ENCODE measurements at places on chromosomes 2 and 18.

- DNase-seq: no peak
Observed at GRCh38 chr2:45441571-45441970, 169.5 kb downstream of the SRBD1 start.

- no peak for DNase-seq
Observed at GRCh38 chr2:173030561-173031490, 44.8 kb upstream of the MAP3K20 start.

DNA sequence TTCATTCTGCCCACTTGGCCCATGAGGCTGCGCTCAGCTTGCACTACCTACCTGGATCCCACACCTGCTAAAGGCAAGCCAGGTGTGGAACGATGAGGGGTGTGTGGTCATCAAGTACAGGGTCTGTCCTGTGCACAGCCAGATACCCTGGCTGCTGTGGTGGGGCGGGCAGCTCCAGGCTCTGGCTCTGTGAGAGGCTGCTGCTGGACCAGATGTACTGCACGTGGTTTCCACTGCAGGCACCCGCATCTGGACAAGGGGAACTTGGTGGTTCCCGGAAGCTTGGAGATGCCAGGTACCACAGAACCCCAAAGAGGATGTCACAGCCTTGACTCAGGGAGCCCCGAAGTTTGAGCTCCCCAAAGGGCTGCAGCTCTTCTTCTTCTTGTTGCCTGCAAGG is 68.1 kb upstream of the ZNF804A start:
- DNase-seq: no peak

DNA sequence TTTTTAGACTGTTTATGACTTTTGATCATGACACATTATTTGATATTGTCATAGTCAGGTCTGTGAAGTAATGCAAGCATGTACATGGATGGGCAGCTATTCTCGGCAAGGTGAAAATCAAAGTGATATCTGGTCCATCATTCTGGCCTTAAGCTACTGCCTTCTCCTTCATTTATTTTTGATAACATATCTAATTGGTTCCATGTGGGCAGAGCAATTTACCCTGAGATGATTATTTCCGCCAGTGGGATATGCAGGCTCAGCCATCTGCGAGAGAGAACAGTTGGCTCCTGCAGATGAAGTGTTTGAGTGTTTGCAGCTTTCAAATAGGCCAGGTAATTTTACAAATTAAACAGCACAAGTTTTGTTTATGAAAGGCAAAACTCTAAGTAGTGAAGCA is 116.4 kb downstream of the LYPD6 start:
- DNase-seq: no peak

DNA sequence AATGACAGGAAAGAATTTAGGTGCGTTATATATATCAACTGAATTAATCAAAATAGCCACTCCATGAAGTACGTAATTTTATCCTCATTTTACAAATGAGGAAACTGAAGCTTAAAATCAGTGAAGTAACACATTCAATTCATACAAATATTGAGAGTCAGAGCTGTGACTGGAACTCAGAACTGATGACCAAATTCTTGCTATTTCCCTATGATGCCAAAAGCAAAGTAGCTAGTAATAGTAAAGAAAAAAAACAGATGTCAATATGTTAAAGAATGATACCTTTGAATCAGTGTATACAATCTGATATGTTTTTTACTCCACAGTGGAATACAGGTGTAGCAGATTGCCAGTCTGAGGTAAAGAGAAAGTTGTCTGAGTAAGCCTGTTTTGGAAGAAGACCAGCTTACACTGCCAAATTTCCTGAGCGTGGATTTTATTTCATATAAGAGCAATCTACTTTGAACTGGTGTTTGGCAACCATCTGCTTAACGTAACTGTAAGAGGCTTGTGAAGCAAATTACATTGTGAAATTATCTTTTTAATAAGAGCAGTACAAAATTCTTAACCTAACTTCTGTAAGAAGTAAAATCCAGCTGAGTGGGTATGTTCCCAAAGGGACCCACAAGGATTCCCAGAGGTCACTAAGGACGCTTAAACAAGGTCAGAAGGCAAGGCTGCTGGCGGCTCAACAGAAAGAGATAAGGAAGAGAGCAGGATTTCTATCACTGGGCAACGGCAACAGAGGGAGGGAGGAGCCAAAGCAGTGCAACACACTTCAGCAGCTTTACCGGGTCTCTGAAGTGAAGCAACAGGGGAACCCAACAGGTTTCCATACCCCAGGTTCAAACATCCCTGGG is 85.6 kb downstream of the IKZF2 start:
- peak; percentile 29 for DNase-seq

GRCh38 chr18:31079973-31080372 is 22.2 kb downstream of the DSC2 start:
- no peak for DNase-seq

DNA sequence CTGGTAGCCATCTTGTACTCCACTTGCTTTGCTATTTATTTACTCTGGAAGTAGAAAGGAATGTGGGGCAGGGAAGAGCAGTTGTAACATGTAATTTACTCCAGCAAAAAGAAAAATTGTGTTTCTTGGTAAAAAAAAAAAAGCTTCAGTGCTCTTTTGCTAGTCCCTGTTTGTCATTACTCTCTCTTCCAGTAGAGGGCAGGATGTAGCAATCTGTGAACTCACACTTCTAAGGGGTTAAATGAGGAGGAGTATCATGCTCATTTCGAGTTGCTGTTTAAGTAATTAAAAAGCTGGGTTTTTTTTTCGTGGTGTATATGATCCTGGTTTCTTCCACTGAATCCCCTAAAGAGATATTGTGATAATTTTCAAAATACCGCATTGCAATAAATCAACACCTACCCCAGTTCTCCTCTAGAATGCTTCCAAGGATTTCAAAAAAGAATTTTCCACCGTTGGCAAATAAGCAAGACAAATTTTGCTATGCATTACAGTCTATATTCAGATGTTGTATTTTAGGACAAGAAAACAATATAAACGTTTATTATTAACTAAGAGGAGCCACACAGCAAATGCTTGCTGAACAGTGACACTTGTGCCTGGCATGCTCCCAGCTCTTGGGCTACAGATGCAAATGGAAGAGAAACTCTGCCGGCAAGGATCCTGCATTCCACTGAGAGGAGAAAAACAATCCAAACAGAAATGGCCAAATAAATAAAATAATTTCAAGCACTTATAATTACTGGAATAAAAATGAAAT is 261.6 kb downstream of the ASXL3 start:
- peak; percentile 78 for DNase-seq

- no peak for DNase-seq
Observed at GRCh38 chr2:23697256-23698075, 229.5 kb downstream of the ATAD2B start.

- DNase-seq: no peak
Observed at GRCh38 chr2:182649316-182649715, 66.7 kb upstream of the DNAJC10 start.

- DNase-seq: no peak
Observed at GRCh38 chr2:164032995-164033394, 297.2 kb upstream of the FIGN start.

- DNase-seq: no peak
Observed at GRCh38 chr18:54260396-54261072, 8.8 kb upstream of the POLI start.

DNA sequence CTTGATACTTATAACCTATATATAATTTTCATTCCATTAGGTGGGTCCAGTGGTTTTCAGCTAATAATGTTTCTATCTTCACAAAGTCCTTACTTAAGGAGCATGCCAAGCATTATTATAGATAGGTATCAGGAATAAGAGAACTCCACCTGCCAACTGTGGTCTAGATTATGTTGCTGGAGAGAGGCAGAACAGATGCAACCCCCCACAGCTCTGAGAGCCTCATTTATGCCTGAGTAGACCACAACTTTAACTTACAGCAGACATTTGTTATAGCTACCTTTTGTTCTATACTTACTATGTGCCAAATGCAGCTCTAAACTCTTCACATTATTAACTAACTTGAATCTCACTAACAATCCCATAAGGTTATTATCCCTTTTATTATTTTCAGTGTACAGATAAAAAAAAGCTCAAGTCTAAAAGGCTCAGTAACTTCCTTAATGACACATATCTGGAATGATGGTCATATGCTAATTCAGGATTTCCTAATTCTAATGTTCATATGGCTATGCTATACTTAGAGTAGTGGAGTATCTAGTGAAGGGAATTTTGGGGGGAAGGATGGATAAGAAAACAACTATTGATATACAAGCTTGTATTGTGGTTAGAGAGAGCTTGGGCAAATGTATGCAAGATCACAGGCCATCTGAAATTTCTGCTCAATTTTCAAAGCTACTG is 119.1 kb upstream of the RND3 start:
- DNase-seq: no peak

- no peak for DNase-seq
Observed at GRCh38 chr2:99489063-99489760, 605 bp downstream of the REV1 start.

GRCh38 chr2:238925281-238925680 is 77.4 kb downstream of the TWIST2 start:
- DNase-seq: no peak

DNA sequence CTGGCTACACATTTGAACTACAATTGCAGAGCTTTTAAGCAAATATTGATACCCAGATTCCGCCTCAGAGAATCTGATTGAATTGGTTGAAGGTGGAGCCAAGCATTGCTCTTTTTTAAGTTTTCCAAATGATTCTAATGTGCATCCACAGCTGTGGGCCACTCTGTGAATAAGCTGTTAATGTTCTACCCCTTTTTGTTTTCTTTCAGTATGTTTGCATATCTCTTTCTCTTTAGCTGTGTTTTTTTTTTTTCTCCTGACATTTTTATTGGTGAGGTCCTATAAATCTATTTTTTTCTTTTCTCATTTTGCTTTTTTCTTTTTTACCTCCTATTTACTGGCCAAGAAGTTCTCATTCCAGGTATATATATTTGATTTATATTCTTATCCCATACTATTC is 6.5 kb downstream of the SCN3A start:
- no peak for DNase-seq

GRCh38 chr2:123521854-123522253 is 503.2 kb upstream of the CNTNAP5 start:
- DNase-seq: no peak

DNA sequence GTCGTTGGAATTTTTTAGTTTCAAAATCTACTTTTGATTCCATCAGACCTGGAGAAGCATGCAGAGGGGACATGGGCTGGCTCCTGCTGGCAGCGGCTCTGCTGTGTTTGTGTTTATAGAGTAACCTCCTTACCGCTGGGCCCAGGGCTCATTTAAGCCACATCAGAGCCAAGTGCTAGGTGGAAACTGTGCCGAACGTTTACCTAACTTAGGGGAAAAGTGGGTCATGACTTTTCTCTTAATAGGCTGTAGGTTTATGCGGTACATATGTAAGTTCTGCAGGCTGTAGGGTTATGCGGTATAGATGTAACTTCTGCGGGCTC is 17.7 kb downstream of the CNDP2 start:
- no peak for DNase-seq

DNA sequence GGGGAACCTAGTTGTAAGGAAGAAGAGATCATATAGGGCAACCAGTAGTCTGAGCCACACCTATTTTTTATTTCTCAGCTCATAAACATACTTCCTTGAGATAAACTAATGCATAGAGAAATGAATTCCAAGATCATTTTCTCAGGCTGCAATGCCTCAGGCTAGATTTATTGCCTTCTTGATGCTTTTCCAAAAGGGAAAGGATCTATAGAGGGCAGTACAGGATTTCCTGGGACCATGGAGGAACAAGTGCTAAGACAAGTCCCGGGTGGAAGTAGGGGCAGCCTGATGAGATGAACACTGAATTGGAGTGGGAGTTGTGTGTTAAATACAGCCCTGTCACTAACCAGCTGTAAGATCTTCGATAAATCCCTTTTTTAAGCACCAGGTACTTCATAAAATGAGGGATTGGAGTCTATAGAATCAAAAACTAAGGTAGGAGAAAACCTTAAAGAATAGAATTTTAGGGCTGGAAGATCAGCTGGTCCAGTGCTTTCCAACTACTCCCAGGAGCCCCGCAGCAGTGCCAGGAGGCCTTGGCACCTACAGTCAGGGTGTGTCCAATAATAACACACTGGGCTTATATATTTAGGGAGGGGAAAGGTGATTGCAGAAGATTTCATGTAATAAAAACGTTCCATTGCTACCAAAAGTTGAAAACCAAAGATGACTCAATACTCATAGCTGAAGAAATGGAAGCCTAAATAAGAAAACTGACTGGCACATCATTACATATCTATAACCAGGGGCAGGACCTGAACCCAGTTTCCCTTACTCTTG is 58.1 kb downstream of the SERTAD2 start:
- peak; percentile 16 for DNase-seq

GRCh38 chr2:226495466-226496272 is 304.0 kb downstream of the IRS1 start:
- no peak for DNase-seq

GRCh38 chr2:224658780-224659405 is 57.3 kb downstream of the CCDC195 start:
- no peak for DNase-seq

DNA sequence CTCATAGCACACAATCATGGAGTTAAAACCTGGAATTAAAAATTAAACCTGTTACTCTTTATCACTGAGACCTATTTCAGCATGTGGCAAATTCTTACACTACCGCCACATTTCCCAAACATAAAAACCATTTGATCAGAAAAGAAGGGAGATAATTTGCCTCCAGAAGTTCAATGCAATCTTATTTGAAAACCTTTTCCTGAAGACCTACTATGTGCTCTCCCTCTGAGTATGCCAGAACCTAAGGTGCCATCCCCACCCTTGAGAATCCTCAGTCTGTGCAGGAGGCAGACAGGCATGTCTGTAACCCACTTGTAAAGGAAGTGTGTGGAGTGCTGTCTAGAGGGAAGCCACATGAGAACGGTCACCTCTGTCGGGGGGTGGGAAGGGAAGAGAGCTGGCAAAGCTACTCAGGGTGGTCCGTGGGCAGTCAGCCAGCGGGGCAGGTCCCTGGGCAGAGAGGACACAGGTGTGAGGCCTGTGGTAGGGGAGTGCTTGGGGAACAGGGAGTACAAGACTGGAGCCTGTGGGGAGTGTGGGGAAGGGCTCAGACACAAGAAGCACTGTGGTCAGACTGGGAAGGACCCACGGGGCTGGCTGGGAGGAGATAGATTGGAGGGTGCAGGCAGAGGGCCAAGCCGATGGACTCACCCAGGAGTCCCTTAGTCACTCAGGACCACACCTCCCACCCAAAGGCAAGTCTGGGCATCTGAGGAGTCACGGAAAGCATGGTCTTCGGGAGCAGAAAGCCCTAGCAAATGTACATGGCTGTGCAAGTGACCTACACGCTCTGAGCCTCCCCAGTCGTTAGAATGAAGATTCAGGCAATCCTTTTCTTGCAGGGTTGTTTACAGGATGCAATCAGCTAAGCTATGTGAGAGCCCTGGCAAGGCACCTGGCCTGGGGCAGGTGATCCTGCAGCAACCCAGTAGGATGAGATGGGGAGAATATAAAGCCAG is 22.8 kb downstream of the CRACDL start:
- DNase-seq: no peak

DNA sequence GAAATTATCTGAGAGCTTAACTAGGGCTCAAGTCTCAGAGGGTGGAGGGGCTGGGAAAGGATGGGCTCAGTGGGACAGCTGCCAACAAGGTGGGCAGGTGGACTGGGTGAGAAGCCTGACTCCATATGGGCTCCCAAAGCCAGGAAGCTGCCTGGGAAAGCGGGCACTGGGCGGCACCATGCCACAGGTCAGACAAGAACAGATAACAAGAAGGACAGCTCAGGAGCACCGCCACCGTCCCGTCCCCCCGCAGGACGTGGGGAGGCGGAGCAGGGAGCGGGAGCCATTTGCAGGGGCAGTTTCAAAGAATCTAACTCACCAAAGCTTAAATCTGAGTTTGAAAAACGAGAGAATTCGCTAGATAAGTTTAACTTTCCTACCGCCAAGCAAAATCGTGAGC is 45.6 kb downstream of the NETO1 start:
- no peak for DNase-seq

GRCh38 chr2:239579081-239579480 is 178.3 kb upstream of the HDAC4 start:
- DNase-seq: no peak

GRCh38 chr18:63063171-63063570 is 256.4 kb downstream of the BCL2 start:
- DNase-seq: no peak

All from astrocyte of the cerebellum (primary cell).